ENCODE measurements at places on chromosomes 6 and 20.

DNA sequence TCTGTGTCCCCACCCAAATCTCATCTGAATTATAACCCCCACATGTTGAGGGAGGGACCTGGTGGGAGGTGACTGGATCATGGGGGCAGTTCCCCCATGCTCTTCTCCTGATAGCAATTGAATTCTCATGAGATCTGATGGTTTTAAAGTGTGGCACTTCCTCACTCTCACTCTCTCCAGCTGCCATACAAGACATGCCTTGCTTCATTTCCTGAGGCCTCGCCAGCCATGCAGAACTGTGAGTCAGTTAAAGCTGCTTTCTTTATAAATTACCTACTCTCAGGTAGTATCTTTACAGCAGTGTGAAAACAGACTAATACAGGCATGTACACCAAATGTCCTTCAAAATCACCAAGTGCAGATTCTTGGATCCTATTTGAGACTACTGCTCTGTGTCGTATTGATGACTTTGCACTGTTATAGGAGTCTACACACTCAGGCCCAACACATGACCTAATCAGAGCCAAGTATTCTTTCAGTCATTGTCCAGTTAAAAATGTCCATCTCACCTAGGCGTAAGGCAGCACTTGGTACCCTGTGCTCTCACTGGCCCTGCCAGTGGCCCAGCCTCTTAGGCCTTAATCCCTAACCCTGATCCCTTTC is 52.8 kb upstream of the UST start:
- no peak for DNase-seq

DNA sequence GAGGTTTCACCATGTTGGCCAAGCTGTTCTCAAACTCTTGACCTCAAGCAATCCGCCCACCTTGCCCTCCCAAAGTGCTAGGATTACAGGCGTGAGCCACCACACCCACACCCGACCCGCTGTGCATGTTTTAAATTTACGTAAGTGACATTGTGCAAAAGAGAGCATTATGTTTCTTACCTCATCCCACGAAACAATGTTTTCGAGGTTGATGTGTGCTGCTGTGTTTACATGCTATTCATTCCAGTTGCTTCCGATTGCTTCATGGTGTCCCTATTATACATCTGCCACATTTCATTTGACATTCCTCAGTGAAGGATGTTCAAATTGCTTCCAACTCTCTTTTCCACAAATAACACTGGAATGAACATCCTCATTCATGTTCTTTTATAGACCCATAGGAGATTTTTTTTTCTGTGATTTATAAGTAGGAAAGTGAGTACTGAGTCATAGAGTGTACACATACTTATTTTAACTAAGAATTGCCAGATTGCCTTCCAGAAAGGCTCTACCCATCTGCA is 403.9 kb upstream of the JARID2 start:
- DNase-seq: no peak

DNA sequence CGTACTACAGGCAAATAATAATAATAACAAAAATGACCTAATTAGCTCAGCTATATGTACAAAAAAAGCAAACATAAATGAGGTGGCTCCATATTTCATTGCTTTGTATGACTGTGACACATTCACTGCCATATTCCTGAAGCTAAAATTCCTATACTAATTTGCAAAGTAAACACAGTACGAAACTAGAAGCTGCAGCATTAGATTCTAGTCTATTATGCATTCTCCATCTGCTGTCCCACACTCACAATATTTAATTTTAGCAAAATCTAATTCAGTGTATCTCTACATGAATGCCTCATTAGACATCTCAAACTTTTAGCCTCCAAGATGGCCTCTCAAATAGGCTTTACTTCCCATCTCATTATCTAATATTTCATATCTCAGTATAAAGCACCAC is 55.1 kb downstream of the ATG5 start:
- no peak for DNase-seq

DNA sequence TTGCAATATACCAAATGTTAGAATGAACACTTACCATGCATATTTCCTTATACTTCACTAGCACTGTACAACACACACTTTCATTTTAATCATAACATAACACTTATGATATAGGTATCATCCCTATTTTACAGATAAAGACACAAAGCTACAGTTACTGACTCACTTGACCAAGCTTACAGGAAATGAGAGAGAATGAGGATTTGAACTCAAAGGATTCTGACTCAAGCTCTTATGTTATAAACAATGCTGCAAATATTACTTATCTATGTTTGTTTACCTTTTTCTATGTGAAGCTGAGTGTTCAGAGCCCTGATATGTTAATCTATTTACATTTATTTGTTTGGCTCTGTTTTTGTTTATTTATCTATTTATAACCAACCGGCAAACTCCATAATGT is 245.4 kb downstream of the PTPRK start:
- no peak for DNase-seq

GRCh38 chr6:93567164-93567563 is 147.8 kb upstream of the EPHA7 start:
- no peak for DNase-seq

DNA sequence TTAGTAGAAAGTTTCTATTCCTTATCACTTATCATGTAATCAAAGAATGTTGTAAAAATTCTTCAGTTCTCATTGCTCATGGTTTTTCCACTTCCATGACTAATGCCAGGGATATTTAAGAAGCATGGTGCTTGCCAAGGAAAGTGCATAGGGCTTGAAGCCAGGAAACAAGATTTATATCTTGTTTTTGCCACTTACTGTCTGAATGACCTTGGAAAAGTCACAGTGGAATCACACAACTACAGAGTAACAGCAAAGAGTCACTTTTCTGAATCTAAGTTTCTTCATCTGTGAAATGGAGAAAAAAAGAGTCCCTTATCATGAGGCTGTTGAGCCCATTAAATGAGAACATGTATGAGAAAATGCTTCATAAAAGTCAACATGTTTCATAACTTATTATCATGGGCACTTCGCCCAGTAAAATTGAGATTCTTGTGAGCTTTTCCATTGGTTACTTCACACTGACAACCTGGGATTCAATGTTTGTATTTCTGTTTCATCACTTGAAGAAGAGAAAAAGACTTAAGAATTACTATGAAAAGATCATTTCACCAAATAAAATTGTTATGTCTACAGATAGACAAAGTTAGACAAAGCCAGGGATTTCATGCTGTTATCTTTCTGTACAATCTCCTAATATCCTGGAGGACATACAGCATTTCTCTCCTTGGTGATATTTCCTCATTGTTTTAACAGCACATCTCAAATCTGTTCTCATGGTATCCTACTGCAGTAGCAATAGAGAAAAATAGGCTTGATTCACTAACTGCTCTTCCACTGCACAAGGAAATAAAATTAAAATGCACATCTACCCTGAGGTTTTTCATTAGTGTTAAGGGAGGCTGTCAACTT is 7.6 kb upstream of the BMP5 start:
- no peak for DNase-seq

DNA sequence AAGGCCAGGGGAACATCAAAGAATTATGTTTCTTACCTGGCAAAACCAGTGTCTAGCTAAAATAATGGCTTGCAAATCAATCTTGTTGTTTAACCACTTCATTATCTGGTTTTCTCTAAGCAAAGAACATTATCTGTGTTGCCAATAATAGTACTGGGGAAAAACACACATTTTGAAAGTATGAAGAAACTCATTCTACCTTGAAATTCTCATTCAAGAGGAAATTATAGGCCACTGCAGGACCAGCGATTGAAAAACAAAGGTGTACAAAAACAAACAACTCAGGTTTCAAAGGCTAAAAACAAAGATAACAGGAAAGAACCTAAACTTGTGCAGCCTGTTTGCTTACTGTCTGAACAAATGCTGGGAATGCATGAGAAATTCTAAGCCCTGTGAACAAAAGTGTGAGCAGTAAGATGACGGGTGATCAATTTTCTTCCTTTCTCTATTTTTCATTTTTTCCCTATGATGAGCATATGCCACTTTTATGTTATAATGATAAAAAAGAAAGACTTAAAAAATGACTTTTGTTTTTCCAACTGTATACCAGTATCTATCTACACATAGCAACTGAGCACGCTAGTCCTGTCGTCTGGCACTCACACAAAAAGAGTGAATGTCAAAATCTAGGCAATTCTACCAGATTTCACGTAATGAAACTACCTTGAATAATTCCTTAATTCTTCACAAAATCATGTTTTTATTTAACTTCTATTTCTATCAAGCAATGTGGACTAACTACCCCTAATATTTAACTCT is 117.9 kb downstream of the SGK1 start:
- DNase-seq: no peak

DNA sequence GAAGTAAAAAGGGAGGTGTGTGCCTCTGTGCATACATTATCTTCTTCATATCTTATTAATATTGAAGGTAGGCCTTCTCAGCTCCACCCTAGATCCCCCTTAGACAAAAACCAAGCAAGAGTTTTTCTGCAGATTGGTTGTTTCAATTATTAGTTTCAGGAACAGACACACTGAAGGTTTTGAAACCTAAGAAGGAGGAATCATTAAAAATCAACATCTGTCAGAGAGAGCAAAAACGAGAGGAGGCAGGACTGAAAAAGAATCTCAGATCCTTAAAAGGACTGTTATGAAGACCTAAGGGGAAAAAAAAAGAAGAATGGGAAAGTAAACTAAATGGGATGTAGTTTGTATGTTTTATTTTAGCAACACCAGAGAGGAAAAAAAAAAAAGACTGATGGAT is 560.8 kb upstream of the JAG1 start:
- DNase-seq: no peak

DNA sequence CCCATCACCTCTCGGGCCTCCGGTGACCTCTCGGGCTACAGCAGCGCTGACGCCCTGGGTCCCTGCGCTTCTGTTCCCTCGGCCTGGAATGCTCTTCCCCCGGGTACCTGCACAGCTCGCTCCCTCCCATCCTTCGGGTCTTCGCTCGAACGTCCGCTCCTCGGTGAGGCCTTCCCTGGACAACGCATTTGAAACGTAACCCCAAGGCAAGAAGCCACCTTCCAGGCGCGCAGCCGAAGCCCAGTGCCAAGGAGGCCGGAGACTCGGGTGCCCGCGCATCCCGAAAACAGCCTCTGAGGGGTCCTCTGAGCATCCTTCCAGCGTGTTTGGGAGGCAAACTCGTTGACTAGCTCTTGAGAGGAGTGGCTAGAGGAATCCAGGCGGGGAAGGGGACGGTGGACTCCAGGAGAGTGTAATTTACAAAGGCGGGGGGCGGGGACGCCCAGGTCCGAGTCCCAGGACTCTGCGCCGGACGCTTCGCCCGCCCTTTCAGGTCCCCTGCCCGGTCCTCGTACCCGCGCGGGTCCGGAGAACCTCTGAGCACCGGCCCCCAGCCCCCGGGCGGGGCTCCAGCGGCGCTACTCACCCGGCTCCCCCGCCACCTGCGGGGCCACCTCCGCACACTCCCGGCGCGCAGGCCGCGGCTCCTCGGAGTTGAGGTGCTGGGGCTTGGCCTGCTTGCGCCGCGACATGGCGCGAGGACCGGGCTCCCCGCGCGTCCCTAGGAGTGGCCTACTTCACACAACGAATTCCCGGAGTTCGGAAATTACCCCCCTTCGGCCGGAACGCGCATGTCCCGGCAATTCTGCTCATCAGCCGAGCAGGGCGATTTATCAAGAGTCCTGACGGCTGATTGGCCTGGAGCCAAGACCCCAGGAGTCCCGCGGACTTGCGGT is 86.8 kb downstream of the ZFP64 start:
- DNase-seq: no peak

- no peak for DNase-seq
Observed at GRCh38 chr6:138383776-138384175, 6.1 kb downstream of the SMIM28 start.

DNA sequence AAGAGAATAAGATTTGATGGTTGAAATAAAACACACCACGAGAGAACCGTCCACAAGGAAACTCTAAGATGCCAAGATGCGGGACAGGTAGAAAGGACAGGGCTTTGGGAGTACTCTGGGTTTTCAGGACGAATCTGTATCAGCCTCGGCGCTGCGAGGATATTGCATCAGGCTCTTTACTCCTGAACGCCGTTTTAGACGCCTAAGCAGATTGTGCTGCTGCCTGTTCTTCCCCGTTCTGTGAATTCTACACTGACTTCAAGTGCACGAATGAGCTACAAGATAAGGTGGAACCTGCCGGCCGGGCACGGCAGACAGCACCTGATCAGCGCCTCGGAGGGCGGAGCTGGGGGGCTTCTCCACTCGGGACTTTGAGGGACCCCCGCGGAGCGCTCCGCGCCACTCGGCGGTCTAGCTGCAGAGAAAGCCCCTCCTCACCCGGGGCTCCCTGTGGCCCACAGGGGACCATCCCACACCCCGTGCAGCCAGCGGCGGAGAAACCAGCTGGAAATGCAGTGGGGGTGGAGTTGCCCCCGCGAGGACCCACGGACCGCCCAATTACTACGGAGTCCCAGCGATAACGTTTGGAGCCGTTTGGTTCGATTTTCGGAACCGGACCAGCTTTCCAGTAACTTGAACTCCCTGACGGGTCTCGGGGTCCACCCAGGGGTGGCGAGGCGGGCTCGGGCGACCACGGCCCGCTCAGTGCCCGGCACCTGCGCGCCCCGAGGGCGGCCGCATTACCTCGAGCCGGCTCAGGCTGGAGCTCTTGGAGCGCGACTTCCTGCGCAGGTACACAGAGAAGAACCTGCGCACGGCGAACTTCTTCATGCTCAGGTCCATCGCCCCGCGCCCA is 646 bp downstream of the RPS6KA2 start:
- no peak for DNase-seq

GRCh38 chr6:69584913-69585729 is 211.7 kb downstream of the LMBRD1 start:
- DNase-seq: no peak

DNA sequence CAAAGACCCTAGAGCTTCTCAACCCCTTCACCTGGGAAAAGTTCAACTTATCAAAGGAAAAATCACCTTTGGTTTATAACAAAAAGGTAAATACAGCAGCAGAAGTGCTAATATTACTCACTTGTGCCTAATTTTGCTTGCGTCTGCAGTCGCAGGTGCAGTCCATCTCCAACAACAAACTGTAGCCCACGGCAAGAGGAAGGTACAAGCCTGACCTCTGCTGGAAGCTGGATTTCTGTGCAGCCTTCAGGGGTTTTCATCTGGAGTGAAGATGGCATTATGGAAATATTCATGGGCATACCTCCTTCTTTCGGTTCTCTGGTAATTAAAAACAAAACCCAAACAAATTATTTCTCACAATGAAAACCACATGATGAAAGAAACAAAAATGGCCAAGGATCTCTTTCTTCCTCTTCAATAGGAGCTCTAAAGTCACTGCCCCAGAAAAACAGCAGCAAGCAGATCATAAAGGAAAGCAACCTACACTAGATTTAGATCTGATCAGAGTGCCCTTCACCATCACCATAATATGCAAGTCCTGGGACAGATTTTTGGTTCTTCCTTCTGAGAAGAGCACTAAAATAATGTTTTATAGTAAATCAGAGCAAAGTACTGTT is 7.8 kb downstream of the UBE3D start:
- DNase-seq: peak; percentile 27

- DNase-seq: no peak
Observed at GRCh38 chr6:107355659-107356058, 103.7 kb downstream of the PDSS2 start.

GRCh38 chr6:135088818-135089809 is 34.5 kb upstream of the HBS1L start:
- no peak for DNase-seq

- DNase-seq: no peak
Observed at GRCh38 chr20:728256-728944, 39.9 kb downstream of the SLC52A3 start.

- DNase-seq: no peak
Observed at GRCh38 chr6:32147401-32148132, 4.2 kb downstream of the PRRT1 start.
